ENCODE measurements at places on chromosomes 7 and 10. TPM values are rescaled to one million over a fixed set of nuclear protein-coding genes. Genes with fewer than 3 reads are reported as not detected.

SORBS1 gene
- 101 TPM for total RNA-seq

NAT16 gene
- total RNA-seq = 2.2 TPM

TAS2R38 gene
- total RNA-seq = not detected

HOXA6 gene
- total RNA-seq = not detected

PPP1R9A gene
- total RNA-seq = 74.5 TPM
